ENCODE measurements at places on chromosomes 12 and 14.

DNA sequence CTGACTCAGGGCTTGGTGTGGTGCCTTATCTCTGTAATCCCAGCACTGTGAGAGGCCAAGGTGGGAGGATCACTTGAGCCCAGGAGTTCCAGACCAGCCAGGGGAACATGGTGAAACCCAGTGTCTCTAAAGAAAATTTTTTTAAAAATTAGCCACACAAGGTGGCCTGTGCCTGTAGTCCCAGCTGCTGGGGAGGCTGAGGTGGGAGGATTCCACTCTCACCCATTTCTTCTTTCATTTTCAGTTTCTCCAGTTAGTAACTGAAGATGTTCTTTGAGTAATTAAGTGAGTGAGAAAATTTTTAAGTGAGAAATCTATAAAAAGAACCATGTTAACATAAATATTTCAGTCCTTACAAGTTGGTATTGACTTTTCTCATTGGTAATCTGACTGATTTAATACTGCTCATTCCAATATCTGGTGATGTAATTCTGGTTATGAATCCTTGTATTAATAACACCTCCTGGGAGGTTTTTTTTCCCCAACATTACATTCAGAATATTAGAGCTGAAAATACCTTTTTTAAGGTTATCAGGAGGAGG lies 6.1 kb downstream of the METTL3 start:
- no peak for DNase-seq

- no peak for DNase-seq
Observed at GRCh38 chr14:93398491-93398890, 32.2 kb upstream of the UNC79 start.

DNA sequence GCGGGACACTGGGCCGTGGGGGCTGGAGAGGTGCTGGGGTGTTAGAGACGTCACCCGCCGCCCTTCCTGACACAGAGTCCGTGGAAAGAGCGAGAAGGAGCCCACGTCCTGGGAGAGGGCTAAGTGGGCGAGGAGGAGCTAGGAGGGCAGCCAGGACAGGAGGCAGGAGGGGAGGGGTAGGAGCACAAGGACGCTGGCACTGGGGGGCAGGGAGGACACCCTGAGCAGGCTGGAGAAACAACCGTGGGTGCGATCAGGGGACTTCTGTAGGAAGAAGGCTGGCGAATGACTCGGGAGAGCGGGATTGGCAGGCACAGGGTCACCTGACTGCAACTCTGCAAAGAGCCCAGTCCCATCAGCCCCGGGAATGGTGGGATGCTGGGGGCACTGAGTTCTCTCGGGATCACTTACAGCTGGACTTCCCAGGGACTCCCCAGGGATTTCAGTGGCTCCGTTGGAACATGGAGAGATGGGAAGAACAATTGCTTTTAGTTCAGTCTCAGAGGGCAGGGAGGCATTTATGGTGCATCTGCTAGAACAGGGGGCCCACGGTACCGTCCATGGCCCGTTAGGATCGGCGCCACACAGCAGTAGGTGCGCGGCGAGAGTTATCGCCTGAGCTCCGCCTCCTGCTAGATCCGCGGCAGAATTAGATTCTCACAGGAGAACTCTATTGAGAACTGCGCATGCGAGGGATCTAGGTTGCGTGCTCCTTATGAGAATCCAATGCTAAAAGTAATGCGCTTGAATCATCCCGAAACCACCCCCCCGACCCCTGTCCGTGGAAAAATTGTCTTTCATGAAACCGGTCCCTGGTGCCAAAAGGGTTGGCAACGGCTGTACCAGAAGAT lies 24.3 kb downstream of the UBR7 start:
- no peak for DNase-seq

DNA sequence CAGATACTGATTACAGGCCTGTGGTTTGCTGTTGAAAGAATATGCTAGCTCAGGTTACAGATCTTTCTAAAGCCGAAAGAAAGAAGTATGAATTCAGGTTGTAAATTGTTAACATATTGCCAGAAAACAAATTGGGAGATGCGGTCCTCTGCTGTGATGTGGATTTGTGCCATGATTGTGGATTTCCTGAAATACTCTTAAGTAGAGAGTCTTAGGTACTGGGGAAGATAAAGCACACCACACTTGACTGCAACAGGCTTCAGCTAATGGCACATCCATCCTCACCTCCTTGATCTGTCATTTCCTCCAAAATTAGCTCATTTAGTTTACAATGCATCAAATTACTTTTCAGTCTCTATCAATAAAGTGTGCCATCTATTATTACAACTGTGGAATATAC lies 279.2 kb downstream of the SYT1 start:
- no peak for DNase-seq

- DNase-seq: no peak
Observed at GRCh38 chr12:56808954-56809353, 45.8 kb downstream of the HSD17B6 start.

GRCh38 chr12:45879363-45879895 lies 110.9 kb downstream of the SCAF11 start:
- no peak for DNase-seq

DNA sequence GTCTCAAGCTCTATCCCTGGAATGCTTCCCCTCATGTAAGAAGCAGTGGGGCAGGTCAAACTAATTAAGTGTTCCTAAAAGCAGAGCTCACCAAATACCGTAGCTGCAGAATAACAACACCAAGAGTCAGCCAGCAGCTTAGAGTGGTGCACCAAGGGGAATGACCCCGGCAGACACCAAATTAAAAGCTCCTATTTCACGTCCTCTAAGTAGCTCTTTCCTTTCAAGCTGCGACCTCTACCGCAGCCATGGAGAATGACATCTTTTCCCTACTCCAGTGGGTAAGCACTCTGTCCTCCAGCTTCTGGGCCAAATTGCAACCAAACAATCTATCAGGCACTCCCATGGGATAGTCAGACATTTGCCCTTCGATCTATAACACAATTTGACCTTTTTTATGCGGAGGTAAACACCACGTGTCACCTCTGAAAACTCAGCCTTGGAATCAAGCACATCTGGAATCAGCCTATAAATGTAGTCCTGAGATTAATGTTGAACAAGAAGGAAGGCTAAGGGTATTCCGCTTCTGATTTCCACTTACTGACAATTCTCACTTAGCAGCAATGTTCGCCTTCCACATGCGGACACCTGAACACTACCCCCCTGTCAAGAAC lies 67.6 kb upstream of the CDKN3 start:
- no peak for DNase-seq

- DNase-seq: no peak
Observed at GRCh38 chr12:562634-563033, 100.6 kb downstream of the NINJ2 start.

All from left forelimb (tissue), 1 donor.